ENCODE measurements at places on chromosomes 1 and 21.

DNA sequence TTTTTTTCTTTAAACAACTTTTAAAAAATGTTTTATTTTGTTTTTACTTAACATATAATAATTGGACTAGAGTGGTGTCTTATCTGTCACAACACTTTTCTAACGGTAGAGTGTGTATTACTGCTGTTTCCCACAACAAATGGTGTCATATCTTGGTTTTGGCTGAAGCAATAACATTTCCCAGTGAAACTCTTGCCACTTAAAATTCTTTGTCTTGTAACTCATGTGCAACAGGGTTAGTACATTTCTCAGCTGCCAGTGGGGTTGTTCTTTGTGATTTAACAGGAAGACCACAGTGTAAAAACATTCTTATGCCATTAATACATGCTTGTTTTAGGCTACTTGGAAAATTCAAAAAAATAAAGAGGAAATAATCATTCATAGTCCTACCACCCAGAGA, 43.5 kb downstream of the ALPL start:
- no peak for DNase-seq

- no peak for DNase-seq
These were observed 10.2 kb downstream of the TMPRSS2 start for GRCh38 chr21:41497788-41498187.

GRCh38 chr1:198780376-198780775, 141.5 kb downstream of the PTPRC start:
- no peak for DNase-seq

GRCh38 chr1:178932552-178932906, 61.7 kb upstream of the ANGPTL1 start:
- DNase-seq, result no peak

GRCh38 chr21:32253215-32253641, 25.6 kb downstream of the MIS18A start:
- DNase-seq, result no peak

DNA sequence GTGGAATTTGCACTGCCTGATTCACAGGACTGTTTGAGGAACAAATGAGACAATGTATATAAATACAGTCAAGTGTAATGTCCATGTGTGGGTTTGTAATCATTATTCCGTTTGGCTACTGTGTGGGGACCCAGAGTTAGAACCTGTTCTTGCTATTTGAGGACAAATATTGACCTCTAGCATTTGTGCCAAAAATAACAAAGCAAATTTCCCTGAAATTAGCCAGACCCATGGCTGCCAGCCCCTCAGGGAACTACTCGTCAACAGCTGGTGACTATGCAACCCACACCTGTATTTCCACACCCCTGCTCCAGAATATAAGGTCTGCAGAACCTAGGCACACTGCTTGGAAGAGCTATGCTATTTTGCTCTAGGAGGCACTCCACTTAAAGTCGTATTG, 70.7 kb downstream of the KCNJ6 start:
- no peak for DNase-seq

- peak; percentile 58 for DNase-seq
These were observed at the start of gene EFNA3 for GRCh38 chr1:155078469-155079209. EFNA3 (plus strand) TSS chr1:155078837; CDS start chr1:155078942, 105 bp downstream.

GRCh38 chr1:55420929-55421716, 206.0 kb upstream of the USP24 start:
- DNase-seq, result no peak

DNA sequence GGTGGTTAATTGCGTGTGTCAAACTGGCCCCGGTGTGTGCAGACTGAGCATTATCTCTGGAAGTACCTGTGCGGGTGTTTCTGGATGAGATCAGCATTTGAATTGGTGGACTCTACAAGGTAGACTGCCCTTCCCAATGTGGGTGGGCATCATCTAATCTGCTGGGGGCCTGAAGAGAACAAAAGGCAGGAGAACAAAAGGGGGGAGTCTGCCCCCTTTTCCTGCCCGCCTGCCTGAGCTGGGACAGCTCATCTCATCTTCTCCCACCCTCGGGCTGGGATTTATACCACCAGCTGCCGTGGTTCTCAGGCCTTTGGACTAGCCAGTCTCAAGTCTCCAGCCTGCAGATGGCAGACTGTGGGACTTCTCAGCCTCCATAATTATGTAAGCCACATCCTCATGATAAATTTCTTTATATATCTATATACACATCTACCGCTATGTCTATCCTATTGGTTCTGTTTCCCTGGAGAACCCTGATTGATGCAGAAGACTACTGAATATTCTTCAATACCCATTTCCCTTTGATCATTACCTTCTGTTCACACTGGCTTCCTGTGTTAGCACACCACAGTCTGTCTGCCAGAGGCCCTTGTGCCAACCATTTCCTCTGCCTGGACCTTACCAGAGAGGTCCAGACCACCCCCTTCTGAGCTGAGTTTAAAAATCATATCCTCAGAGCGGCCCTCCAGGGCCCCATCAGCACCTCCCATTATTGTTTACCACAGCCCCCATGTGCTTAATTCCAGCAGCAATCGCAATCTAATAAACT, 25.2 kb downstream of the RCAN1 start:
- no peak for DNase-seq

DNA sequence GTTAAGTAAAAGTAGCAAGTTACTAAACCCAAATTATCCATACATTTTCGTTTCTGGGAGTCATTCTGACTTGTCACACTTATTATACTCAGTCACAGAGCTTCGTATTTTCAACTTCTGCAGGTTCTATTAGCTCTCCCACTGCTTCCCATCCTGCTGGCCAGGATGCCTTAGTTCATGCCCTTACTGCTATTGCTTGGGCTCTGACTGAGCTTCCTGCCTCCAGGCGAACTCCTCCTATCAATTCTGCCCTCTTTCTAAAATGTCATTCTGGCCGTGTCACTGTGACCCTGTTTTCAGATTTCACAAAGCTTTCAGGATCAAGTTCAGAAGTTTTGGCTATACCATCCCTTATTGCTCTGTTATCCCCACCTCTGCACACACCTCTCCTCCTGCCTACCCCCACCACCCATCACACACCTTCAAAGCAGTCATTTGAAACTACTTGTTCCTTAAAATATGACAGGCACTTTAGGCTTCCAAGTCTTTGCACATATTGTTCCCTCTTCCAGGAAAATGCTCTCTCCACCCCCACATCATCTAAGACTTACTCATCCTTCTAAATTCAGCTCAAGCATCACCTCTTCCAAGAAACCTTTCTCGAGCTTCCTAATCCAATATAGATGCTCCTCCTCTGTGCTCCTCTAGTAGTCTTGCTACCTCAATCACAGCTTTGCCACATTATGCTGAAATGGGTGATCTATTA, 278.0 kb downstream of the BRINP2 start:
- DNase-seq, result no peak

GRCh38 chr1:70617728-70618127, 206.7 kb downstream of the CTH start:
- DNase-seq, result no peak

GRCh38 chr21:27769763-27770162, 802.9 kb upstream of the ADAMTS5 start:
- no peak for DNase-seq

DNA sequence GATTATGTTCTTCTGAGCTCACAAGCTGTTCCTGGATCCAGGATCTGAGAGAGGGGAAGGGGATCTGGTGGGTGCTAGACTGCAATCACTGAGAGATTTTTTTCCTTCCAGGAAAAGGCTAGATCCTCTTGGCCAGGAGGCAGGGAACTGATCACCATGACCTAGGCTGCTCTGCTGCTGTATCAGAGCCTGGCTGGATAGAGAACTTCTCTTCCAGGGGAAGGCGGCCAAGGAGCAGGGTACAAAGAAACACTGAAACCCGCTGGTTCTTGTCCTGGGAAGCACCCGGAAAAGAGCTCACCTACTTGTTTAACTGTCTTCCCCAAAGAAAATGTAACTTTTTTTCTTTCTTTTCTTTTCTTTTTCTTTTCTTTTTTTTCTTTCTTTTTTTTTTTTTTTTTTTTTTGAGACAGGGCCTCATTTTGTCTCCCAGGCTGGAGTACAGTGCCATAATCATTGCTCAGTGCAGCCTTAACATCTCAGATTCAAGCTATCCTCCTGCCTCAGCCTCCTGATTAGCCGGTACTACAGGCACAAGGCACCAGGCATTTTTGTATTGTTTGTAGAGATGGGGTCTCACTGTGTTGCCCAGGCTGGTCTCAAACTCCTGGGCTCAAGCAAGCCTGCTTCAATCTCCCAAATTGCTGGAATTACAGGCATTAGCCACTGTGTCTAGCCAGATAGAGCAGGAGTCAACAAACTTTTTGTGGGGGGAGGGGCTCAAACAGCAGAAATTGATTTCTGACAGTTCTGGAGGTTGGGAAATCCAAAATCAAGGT, 12.4 kb upstream of the RPS6KA1 start:
- no peak for DNase-seq

- DNase-seq, result no peak
These were observed 4.6 kb upstream of the ZNF678 start for GRCh38 chr1:227558732-227559262.

DNA sequence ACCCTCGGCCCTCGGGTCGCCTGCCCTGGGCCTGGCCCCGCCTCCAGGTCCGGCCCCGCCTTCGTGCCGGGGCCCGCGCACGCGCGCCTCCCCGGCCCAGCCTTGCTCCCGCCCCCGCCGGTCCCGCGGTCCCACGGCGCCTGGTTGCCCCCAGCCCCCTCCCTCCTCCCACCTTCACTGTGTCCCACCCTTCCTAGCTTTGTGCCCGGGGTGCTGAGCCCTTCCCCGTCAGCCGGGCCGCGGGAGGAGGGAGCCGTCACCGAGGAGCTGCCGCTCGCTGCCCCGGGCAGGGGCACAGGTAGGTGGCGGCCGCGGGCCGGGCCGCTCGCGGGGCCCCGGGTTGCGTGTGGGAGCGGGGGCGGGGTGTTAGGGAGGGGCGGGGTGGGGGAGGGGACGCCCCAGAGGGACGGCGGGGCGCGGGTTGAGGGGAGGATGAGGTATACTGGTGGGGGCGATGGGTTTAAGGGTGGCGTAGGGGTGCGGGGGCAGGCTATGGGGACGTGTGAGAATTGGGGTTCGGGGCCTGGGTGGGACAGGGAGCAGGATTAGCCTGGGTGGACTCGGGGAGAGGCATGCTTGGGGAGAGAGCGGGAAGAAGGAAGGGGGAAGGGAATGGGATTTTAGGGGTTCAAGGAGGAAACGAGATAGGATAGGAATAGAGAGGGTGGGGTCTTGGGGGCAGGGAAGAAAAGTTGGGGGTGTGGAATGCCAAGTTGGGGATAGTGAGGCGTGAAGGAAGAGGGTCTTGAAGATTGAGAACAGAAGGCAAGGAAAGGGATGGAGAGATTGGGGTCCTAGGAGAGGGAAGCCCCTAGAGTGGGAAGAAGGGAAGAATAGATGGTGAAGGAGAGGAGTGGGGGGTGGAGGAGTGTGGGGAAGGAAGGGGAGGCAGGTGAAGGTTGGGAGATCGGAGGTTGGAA, at the start of gene LRRC42:
Gene LRRC42, plus strand, starts transcription at position 99 of the 920 bp plus-strand sequence. CDS start 5,650 bp downstream, outside the sequence.
- DNase-seq, result no peak

DNA sequence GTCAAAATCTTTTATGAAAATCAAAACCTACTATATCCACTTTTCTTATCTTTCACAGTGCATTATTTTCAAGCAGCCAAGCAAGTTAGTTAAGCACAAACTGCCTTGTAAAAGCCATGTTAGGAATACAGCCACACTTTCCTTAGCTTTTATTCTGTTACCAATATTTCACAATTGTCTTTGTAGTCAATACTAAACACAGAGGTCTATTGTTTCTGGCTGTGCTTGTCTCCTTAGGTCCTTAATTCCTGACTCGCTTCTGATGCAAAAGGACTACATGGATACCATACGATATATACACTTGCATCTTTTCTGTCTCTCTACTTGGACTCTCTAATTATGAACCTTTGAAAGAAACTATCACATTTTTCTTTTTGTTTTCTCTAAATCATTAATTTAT, 331.8 kb downstream of the NEGR1 start:
- no peak for DNase-seq

- peak; percentile 7 for DNase-seq
These were observed 37.0 kb downstream of the CAPN8 start for GRCh38 chr1:223628233-223629125.

DNA sequence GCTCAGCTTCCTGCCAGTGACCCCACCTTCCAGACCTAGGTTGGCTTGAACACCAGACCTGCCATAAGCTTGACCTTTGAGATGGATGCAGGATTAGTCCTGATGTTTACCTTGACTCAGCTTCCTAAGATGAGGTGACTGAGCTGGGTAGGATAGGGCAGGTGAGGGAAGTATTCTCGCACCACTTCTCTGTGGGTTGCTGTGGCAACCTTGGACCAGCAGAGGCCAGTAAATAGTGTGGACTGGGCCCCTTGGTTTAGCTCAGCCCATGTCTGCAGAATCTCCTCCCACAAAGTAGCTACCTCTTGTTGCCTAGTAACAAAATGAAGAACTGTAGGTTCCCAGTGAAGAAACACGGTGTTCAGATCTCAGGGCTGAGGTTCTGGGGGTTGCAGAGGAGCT, 8.4 kb downstream of the RPS6KA1 start:
- DNase-seq, result no peak

- DNase-seq, result no peak
These were observed 5.2 kb upstream of the NR5A2 start for GRCh38 chr1:200022239-200022804.

- no peak for DNase-seq
These were observed 238.9 kb upstream of the PRMT6 start for GRCh38 chr1:106817575-106817974.

DNA sequence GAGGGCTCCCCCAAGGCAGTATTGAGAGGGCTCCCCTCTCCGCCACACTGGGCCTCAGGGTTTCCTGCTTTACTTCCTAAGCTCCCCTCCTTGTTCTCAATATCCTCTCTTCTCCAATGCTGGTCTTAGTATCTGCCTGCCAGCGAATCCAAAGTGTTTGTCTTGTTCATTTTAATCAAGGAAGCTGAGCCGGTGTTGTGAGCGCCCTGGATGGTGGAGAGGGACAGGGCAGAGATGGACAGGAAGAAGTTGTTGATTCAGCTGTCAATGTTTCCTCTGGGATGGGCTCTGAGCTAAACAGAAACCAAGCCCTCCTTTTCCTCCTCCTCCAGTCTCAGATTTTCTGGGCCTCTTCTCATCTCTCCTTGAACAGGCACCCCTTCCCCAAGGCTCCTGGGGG, 5.4 kb downstream of the OLFML3 start:
- DNase-seq, result no peak

DNA sequence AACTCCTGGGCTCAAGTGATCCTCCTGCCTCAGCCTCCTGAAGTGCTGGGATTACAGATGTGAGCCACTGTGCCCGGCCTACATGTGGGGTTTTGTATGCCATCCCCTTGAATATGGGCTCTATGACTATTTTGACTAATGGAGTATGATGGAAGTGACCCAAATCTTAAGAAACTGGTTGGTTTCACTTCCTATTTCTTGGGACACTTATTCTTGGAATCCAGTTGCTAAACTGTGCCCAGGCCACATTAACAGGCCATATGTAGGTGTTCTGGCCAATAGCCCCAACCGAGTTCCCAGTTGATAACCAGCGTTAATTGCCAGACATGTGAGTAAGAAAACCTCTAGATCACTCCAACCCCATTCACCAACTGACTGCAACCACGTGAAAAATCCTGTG, 36.3 kb upstream of the CLIC4 start:
- DNase-seq, result no peak

- no peak for DNase-seq
These were observed 118.6 kb downstream of the LRIG2 start for GRCh38 chr1:113191579-113192076.

DNA sequence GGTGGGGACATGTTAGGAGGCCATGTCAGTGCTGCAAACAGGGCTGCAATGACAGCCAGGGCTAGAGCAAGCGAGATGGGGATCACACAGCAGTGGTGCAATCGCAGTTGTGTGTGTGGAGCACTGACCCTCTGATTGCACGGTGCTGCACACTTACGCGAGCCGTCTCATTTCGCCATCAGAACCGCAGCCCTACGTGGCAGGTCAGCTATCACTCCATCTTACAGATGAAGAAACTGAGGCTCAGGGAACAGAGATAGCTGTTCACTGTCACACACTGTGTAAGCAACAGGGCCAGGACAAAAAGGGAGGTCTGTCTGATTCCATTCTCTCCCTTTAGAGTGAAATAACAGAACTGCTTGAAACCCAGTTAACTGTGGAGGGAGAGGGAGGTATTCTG, 104.8 kb upstream of the SLC45A1 start:
- no peak for DNase-seq
